ENCODE measurements at places on chromosomes 2 and 18.
A peak's percentile ranks its signal among the peaks of the same experiment; 100 is the strongest.

DNA sequence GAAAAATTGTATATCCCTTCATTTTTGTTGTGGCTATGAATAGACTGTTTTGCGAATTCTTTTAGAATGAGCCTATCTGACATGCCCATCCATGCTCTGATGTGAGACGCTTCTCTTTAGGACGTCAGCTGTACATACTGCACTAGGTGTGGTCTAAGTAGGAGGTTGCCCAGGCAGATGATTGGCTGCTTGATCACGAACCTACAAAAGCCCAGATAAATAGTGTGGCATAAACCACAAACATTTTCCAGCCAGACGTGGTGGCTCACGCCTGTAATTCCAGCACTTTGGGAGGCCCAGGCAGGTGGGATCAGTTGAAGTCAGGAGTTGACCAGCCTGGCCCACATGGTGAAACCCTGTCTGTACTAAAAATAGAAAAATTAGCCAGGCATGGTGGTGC, 251.8 kb downstream of the AGAP1 start:
- no peaks in the 10 kb centered on the region for H3K27me3 ChIP-seq
- no peak overlapping the region for H3K27ac ChIP-seq
- no peaks in the 10 kb centered on the region for H3K36me3 ChIP-seq
- H3K4me3 ChIP-seq, result no peak overlapping the region
- H3K4me1 ChIP-seq, result no peaks in the 10 kb centered on the region

- H3K4me3 ChIP-seq, result no peak overlapping the region
- no peaks in the 10 kb centered on the region for H3K4me1 ChIP-seq
- no peak overlapping the region for H3K27ac ChIP-seq
- H3K36me3 ChIP-seq, result no peaks in the 10 kb centered on the region
- no peaks in the 10 kb centered on the region for H3K27me3 ChIP-seq
- DNase-seq, result no peak
These were observed 26.0 kb upstream of the IGFBP2 start for GRCh38 chr2:216607277-216607560.

GRCh38 chr2:237932731-237933131, 34.1 kb upstream of the UBE2F start:
- peak overlapping the region; percentile 60 for H3K27ac ChIP-seq
- no peaks in the 10 kb centered on the region for H3K27me3 ChIP-seq
- peaks cover 3% of the 10 kb centered on the region for H3K4me1 ChIP-seq
- no peak for DNase-seq

- H3K4me3 ChIP-seq, result no peak overlapping the region
- no peaks in the 10 kb centered on the region for H3K27me3 ChIP-seq
- no peak overlapping the region for H3K27ac ChIP-seq
- H3K36me3 ChIP-seq, result no peaks in the 10 kb centered on the region
- no peak for DNase-seq
- no peaks in the 10 kb centered on the region for H3K4me1 ChIP-seq
These were observed 68.0 kb upstream of the CABLES1 start for GRCh38 chr18:23067236-23067635.

GRCh38 chr2:71453404-71454220, at the start of gene DYSF:
DYSF (plus strand) TSS chr2:71453561.
- DNase-seq, result no peak
- peak within 1 kb of the TSS; percentile 36 for H3K27ac ChIP-seq
- no peaks in the 10 kb centered on the region for H3K36me3 ChIP-seq
- H3K27me3 ChIP-seq, result no peaks in the 10 kb centered on the region

- DNase-seq, result no peak
- no peaks in the 10 kb centered on the region for H3K36me3 ChIP-seq
These were observed 192.9 kb downstream of the INHBB start for GRCh38 chr2:120538691-120539423.

All from ascending aorta (tissue), 2 donors.